Fibroblast of lung (primary cell): ENCODE measurements at places on chromosomes 2 and 18. TPM values are rescaled to one million over a fixed set of nuclear protein-coding genes. Genes with fewer than 3 reads are reported as not detected.

The GDF7 gene
- under 0.01 and 0.33 TPM in 2 replicates for total RNA-seq

The IL36RN gene
- not detected in 2 replicates for total RNA-seq

GRCh38 chr18:10271481-10271880, 183.0 kb upstream of the APCDD1 start:
- H3K4me3 ChIP-seq = no peak overlapping the region
- H3K27ac ChIP-seq = no peak overlapping the region
- H3K4me1 ChIP-seq = no peaks in the 10 kb centered on the region
- no peak for DNase-seq
- no peaks in the 10 kb centered on the region for H3K27me3 ChIP-seq

- DNase-seq = no peak
- H3K36me3 ChIP-seq = no peaks in the 10 kb centered on the region
- no peak overlapping the region for H3K27ac ChIP-seq
- H3K4me1 ChIP-seq = no peaks in the 10 kb centered on the region
Measured at GRCh38 chr2:102843764-102844443, 82.1 kb downstream of the TMEM182 start.

DNA sequence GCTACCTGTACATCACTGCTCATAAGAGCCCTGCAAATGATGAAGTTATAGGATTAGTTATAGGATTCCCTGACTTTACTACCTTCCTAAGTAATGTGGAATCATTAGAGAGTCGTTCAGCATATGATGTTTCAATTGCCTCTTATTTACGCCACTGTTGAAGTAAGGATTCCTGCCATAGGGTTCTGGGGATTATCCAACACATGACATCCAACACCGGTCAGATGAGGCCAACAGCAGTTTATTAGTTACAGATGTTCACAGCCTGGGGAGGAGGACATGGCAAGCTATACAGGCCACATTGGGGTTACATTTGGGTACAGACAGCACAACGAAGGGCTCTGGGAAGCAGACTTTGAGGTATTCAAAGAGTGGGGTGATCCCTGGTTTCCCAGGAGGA, 134.1 kb upstream of the MC4R start:
- no peak overlapping the region for H3K27ac ChIP-seq
- H3K36me3 ChIP-seq = no peaks in the 10 kb centered on the region
- DNase-seq = peak; percentile 51
- H3K27me3 ChIP-seq = no peaks in the 10 kb centered on the region
- no peaks in the 10 kb centered on the region for H3K4me1 ChIP-seq
